ENCODE measurements at places on chromosomes 2 and 18.

DNA sequence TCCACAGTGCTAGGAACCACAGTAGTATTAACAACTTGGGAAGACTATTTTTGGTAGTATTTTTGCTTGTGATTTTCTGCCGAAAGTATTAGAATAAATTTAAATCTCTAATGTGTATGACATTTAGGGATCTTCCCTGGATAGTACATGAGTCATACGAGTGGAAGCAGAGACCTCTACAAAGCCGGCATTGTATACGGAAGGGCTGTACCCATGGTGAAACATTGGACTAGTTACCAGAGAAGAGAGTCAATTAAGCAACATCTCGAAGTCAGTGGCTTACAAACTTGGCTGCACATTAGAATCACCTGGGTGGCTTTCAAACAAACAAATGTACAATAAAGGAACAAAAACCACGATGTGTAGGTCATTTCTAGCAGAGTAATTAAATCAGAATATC, 1131.7 kb upstream of the LRRTM1 start:
- DNase-seq = no peak

DNA sequence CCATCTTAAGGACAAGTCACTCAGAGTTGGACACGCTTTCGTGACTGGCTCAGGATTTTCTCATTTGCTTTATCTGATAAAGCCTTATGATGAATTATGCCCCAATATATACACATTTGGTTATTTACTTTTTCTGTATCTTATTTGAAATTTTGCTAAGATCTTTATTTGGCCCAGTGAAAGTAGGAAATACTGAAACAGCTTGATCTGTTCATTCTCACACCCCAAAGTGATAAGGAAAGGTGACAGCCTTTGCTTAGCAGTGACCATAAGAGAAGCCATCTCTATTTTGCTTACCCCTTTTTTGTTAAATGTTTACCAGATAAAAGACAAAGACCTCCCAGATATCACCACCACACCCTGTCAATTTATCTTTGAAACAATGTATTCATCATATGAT, 428.3 kb downstream of the PARD3B start:
- DNase-seq = no peak

DNA sequence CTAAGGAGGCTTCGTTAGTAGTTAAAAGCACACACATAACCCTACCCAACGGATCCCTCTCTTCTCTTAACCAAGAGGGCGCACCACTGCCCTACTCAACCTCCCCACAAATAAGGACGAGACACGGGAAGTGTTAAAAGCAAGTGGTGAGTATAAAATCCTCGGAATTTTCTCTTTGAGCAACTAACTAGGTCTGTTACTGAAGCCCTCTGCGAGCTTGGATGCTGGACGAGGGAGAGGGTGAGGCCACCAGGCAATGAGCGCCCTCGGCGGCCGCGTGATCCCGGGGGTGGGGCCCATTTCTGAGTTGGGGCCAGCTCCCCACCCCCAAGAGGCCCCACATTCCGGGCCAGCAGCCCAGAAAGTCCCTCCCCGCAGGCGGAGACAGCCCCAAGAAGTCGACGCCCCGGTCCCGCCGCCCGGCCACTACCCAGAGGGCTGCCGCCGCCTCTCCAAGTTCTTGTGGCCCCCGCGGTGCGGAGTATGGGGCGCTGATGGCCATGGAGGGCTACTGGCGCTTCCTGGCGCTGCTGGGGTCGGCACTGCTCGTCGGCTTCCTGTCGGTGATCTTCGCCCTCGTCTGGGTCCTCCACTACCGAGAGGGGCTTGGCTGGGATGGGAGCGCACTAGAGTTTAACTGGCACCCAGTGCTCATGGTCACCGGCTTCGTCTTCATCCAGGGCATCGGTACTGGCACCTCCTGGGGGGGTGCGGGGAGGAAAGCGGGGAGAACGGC, at the start of gene CYBRD1:
TSS of gene CYBRD1 (plus strand) at position 423 of the 736 bp plus-strand sequence. CDS start at position 495, 72 bp downstream.
- peak; percentile 91 for DNase-seq

- peak; percentile 42 for DNase-seq
Measured at GRCh38 chr2:59025157-59025757, 784.1 kb upstream of the FANCL start.

- DNase-seq = peak; percentile 53
Measured at GRCh38 chr2:191041418-191042161, 27.6 kb upstream of the STAT1 start.

Measured in EH (cell line).